ENCODE measurements at places on chromosomes 12 and 14.

GRCh38 chr14:65709576-65709975 is 297.0 kb downstream of the FUT8 start:
- no peak for DNase-seq

GRCh38 chr14:56657604-56658003 is 78.0 kb downstream of the TMEM260 start:
- DNase-seq, result no peak

- no peak for DNase-seq
These were observed 54.3 kb downstream of the TTC9 start for GRCh38 chr14:70696026-70696425.

- peak; percentile 34 for DNase-seq
These were observed 16.8 kb downstream of the C14orf132 start for GRCh38 chr14:96055753-96056508.

- DNase-seq, result no peak
These were observed 30.1 kb downstream of the VRK1 start for GRCh38 chr14:96827290-96827689.

- no peak for DNase-seq
These were observed 154.7 kb downstream of the KTN1 start for GRCh38 chr14:55734731-55735130.

- no peak for DNase-seq
These were observed 253.2 kb downstream of the CACNA1C start for GRCh38 chr12:2306012-2306411.

DNA sequence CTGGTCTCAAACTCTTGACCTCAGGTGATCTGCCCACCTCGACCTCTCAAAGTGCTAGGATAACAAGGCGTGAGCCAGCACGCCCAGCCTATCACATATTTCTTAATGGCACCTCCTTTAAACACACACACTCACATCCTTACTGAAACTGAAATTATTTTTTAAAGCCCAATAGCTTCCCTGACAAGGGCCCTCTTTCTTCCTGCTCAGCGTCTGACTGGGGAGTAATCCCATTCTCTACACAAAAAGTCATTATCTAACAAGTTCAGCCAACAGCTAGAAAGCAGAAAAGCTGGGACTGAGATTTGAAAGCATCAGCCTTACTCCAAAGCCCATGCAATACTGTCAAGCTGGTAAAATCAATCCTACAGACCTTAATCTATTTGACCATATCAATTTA is 10.0 kb upstream of the AICDA start:
- DNase-seq, result no peak

DNA sequence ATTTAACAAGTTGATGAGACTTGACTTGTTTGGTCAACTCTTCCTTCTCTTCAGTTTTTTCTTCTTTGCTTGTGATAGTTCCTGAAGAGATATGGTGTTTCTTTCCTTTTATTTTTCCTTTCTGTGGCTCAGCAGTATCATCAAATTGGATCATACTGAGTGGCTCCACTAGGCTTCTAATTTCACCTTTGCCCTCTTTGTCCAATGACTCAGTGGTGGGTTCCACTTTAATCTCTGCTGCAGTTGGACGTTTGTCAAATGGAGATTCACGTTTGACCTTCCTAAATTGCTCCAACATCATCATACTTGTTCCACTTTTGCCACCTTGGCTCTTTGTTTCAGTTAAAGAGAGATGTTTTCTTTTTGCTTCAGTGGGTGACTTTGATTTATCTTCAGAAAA is 41.5 kb downstream of the FAM186A start:
- no peak for DNase-seq

DNA sequence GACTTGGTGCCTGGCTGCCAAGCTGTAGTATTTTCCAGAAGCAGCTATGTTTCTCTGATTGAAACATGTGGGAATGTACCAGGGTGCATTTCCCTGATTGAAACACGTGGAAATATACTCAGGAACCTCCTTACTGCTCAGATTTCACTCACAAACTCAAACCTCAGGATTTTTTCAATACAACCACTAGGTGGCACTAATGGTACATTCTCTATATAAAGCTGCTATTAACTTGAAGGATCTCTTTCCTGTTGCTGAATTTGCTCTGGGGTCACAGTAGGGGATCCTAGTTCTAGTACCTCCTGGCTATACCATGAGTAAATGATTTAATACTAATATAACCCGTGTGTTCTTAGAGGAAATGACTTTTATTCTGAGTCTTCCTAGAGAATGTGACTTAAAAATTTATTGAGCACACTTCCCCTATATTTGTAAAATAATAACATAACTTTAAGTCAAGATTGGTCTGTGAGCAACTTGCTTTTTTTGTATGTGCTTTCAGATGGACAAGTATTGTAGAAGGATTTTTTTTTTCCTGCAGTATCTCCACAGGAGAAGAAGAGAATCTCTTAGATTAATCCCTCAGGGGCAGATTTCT is 173.8 kb upstream of the MIS18BP1 start:
- no peak for DNase-seq

GRCh38 chr12:45687081-45688015 is 42.2 kb upstream of the ARID2 start:
- DNase-seq, result no peak

- no peak for DNase-seq
These were observed 1089.3 kb downstream of the SLC16A7 start for GRCh38 chr12:60684988-60685655.

- DNase-seq, result no peak
These were observed 88.5 kb upstream of the EVL start for GRCh38 chr14:99976681-99977080.

GRCh38 chr12:45170456-45171042 is 45.3 kb upstream of the ANO6 start:
- DNase-seq, result no peak

All from nucleus accumbens (tissue), 56 donors.